ENCODE measurements at places on chromosomes 6 and 20.

DNA sequence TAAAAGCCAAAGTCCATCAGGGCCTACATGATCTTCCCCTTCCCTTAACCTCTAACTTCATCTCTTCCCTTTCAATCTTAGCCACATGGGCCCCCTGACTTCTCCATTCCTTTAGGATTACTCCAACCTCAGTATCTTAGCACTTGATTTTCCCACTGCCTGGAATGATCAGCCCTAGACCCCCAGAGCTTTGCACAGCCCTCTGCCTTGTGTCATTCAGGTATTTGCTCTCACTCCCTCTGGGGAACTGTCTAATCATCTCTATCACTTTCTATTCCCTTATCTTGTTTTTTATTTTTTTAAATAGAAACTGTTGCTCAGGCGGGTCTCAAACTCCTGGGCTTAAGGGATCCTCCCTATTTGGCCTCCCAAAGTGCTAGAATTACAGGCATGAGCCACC lies 13.3 kb upstream of the ZNFX1 start:
- DNase-seq = no peak

DNA sequence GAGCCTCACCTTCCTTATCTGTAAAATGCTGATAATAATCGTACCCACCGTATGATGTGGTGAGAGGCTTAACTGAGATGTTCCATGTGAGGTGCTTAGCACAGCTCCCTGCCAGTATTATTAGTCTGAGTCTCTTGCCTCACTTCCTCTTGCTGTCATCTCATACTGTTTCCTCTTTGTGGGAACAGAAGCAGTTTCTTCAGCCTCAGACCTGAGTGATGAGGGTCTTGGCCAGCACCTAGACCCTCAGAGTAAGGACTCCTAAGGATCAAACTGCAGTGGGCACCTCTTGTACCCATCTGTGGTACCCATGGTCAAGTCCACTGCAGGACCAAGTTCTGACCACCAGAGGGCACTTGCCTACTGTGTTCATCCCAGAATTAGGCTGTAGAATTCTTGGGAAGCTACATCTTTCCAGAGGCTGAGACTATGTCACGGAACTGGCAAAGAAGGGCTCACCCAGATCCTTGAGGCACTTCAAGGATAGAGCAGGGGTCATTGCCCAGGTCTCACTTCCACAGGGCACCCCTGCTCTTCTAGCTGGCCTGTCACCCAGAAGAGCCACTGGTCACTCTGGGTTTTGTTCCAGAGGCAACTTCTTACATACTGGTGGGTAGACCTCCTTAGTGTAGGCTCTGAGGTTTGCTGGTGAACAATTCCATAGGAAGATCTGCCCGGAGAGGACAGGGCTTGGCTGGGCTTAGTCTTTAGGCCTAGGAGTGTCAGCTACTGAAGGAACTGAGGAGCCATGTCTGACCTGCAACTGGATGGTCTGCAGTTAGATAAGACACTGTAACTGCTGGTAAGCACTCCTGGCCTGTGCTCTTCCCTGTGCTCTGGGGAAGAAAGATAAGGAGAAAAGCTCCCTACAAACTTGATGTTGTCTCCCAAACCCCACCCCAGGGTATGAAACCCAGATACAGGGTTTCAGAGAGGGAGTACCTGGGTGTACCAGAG lies 20.6 kb upstream of the SGK2 start:
- DNase-seq = peak; percentile 70

- DNase-seq = no peak
These were observed 280.3 kb upstream of the TCF21 start for GRCh38 chr6:133608620-133609019.

- no peak for DNase-seq
These were observed 14.3 kb upstream of the CBFA2T2 start for GRCh38 chr20:33475381-33476152.

DNA sequence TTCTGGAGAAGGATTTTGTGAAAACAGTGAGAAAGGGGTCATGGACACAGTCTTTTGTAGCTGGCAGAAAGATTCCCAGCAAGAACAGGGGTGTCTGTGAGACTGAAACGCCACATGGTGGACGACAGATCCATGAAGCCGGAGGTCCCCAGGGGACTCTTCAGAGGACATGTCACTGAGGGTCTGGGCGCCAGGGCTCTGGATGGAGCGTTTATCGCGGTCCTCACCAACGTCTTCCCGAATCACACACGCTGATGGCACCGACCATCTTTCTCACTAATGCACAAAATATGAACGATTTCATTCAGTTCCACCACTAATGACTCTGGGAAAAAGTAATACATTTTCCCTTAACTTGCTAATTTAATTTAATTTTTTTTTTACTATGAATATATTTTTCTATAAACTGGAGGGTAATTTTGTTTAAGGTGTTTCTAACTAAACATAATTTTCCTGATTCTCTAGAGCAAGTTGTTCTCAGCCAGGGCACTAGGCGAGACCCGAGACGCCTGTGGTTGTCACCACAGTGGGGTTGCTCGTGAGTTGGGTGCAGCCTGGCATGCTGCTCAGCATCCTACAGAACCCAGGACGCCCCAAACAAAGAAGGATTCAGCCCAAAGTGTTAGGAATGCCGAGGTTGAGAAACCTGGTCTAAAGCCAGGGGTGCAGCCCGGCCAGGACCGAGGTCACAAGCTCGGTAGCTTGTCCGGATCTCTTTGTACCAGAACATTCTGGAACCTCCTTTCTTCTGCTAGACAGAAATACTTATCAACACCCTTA lies 306.2 kb downstream of the TAF4 start:
- no peak for DNase-seq

GRCh38 chr6:6760002-6760401 lies 171.5 kb downstream of the LY86 start:
- no peak for DNase-seq

GRCh38 chr6:149473080-149474052 lies 11.4 kb downstream of the ZC3H12D start:
- DNase-seq = peak; percentile 75

DNA sequence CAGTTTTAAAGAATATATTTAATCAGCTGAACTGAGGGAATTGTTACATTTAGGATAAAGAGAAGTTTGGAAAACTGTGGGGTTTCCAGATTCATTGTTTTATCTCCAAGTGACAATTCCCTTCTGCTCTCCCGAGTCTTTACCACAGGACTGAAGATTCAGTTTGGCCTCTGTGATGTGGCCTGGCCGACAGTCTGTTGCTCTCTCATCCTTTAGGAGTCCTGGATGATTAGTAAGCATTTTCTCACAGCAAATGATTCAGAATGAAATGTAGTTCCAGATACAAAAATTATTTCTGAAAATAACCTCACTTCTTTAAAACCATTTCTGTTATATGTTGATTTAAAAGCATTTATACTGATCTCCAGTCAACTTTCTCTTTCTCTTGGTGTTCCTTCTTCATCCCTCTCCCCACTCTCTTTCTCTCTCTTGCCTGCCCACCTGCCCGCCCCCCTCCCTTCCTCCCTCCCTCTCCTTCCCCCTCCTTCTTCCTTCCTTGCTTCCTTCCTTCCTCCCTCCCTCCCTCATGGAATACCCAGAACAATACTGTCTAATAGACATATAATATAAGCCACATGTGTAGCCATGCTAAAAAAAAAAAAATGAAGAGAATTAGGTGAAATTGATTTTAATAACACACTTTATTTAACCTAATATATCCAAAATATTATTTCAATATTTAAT lies 254.9 kb downstream of the PRL start:
- DNase-seq = no peak

DNA sequence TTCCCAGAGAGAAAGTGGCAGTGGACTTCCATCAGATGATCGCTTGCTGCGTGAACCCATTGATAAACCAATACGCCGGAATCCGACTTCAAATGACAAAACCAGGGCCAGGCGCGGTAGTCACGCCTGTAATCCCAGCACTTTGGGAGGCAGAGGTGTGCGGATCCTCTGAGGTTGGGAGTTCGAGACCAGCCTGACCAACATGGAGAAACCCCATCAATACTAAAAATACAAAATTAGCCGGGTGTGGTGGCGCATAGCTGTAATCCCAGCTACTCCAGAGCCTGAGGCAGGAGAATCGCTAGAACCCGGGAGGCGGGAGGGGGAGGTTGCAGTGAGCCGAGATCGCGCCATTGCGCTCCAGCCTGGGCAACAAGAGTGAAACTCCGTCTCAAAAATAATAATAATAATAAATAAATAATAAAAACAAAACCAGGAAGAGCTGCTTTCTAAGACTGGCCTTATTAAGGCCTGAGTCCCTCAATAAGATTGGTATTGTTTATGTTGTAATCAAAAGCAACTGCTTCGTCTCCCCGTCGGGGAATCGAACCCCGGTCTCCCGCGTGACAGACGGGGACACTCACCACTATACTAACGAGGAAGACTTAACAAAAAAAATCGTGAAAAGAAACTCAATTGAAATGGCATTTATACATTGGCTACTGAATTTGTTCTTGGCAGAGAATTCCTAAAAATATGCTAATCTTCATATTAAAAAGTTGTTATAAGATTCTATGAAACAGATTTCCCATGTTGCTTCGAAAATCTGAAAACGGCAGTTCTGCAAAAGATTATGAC lies 110.2 kb upstream of the ZNF184 start:
- DNase-seq = peak; percentile 66

- no peak for DNase-seq
These were observed 207.7 kb downstream of the PREX1 start for GRCh38 chr20:48620154-48620506.

DNA sequence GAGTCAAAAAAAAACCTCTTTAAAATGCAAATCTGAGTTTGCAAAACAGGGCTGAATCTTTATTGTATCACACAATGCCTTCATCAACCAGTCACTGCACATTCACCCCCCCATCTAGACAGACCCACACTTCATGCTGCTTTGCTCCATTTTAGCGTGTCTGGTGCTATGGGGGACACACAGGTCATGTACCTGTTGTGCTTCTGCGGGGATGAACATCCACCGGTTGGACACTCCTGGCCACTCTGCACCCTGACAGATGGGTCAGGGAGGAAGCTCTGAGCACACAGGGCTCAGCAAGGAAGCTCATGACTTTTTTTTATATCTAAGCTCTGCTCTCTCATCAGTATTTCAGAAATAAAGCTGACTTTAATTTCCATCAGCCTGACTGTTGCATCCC lies 136.3 kb downstream of the PRND start:
- DNase-seq = no peak

- no peak for DNase-seq
These were observed 25.2 kb downstream of the DLL1 start for GRCh38 chr6:170265655-170266054.

GRCh38 chr6:8279041-8279805 lies 156.1 kb downstream of the SLC35B3 start:
- no peak for DNase-seq

DNA sequence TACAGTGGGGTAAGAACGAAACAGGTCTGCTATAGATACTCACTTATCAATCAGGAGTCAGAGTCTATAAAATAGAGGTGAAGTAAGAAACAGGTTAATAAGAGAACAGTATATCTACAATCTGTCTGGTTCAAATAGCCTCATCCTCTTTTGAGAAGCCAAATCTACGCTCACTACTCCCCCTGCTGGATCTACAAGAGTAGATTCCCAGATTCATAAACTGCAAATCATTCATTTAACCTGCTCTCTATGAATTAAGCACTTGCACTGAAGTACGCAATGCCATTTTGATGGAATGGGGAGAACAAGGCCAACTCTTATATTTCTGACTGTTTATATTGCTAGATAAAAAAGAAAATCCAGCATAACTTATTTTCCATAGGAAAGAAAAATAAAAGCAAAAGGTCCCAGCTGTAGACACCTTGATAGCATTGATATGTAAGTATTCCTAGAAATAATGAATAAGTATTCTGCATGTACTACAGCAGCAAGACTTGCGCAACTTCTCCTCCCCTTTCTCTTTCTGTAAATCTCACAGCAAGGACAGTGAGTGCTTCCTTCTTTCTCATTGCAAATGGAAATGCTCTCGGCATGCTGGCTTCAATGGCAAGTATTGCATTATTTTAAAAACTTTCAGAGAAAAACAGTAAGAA lies 92.3 kb downstream of the RFX6 start:
- DNase-seq = peak; percentile 47

DNA sequence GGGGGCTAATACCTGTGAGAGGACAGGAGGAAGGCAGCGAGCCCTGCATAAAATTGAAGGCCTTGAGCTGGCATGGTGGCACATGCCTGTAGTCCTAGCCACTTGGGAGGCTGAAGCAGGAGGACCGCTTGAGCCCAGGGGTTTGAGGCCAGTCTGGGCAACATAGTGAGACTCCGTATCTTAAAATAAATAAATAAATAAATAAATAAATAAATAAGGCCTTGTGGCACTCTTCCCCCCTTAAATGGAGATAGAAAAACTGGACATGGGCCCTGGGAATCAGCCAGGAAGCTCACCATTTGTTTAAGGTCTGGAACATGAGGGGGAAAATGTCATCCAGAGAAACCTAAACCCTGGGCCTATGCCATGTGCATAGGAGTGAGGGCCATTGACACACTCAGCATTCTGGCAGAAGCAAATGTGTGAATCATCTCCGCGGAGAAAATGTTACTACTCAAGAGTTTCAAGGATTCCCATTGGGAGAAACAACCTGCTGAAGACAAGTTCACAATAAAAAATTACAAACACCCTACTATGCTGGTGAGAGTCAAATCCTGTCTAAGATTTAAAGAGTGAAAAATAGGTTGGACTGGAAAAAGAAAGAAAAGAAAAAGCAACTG lies 51.9 kb upstream of the UBR2 start:
- DNase-seq = no peak

DNA sequence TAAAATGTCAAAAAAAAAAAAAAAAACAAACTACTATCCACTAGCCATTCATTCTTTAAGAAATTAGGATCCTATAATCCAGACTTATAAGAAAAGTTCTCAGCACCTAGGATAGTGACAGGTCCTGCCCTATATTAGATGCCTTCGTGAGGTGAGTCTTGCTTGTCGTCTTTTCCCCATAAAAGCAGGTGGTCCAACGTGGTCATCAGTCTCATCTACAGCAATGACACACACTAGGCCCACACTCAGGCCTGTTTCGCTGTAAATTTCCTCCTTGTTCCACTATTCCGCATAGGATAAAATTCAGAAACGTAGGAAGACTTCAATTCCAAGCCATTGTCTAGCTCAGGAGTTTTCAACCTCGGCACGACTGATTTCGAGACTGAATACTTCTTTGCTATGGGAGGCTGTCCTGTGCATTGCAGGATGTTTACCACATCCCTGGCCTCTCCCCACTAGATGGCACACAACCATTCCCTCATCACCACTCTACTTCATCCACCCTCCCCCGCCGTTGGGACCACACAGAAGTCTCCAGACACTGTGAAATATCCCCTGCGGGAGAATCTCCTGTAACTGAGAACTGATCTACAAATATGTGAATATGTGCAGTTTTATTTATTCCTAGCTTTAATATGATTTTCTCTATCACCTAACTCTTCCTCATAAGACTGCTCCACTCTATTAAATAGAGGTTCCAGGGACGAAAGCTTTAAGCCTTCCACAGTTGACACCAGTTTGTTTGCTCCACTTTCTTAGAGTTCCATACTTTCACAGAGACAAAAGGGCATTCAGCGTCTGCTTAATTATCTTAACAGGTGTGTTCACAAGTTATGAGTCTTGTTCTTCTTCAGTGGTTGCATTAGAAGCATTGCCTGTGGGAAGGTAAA lies 346.3 kb downstream of the BMP2 start:
- peak; percentile 4 for DNase-seq

Data from Jurkat, Clone E6-1 (cell line).